ENCODE measurements at places on chromosomes 13 and 19. TPM values are rescaled to one million over a fixed set of nuclear protein-coding genes. Genes with fewer than 3 reads are reported as not detected.

The SYDE1 gene
- 12.9 TPM for total RNA-seq

GRCh38 chr13:24651718-24652345, 28.4 kb upstream of the ATP12A start:
- peak; percentile 56 for DNase-seq

DNA sequence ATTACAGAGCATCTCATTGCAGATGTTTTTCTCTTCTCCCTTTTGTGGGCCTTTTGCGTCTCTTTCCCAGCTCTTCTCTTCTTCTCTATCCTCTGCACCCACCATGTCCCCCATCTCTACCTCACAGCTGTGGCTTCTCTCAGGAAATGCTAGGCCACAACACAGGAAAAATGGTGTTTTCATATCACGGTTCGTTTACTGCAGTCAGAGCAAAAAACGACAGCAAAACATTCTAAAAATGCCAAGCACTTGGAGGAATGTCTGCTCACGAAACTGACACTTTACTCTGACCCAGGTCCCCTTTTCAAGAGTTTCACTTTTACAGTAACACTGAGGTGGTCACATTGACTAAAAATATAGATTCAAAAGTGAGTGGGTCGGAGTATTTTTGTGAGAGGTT, 152.2 kb downstream of the DCT start:
- peak; percentile 65 for DNase-seq

- DNase-seq: no peak
Observed at GRCh38 chr13:97429681-97430081, 4.3 kb upstream of the RAP2A start.

GRCh38 chr19:2014731-2015607, 545 bp downstream of the BTBD2 start:
- DNase-seq: no peak

- DNase-seq: peak; percentile 3
Observed at GRCh38 chr13:32783067-32783466, 196.8 kb downstream of the PDS5B start.

All from renal cortical epithelial cell (primary cell).